HS-27A (cell line): ENCODE measurements at places on chromosomes 1 and 21.

DNA sequence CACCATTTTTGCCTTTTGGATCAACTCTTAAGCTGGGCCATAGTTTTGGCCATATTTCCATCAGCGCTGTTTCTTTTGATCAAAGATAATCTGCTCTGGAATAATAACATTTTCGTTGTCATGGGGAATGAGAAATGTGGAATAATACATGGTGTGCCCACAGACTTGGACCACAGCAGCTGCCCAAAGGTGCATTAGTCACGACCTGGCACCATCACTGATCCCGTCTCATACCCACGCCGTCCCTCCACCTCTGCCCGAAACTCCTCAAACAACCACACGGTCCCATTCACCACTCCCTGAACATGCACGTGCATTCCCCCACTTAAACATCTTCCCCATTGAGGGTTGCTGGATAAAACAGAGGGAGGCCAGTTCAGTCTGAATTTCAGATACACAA is 76.9 kb downstream of the SLC66A1 start:
- DNase-seq = no peak

DNA sequence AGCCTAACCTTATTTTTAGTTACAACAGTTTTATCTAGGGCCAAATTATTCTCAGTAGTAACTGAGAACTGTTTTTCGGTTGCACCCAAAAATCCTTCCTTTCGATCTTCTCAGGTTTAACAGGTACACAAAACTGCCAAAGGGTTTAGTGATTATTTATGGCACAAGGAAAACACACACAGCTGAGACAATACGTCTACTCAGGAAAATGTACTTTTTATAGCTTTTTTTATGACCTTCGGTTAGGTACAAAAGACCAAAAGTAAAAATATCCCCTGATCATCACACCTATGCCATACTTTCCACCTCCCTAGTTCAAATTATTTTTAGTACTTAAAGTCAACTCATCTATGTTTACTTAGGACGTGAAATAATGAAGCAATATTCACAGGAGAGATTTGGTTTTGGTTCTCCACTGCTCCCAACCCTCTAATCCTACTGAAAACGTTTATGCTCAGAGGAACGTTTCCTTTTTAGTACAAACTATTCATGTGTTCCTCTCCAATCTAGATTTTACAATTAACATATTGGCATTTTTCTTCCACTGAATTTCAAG is 48.7 kb downstream of the TTLL7 start:
- DNase-seq = no peak

- DNase-seq = no peak
Measured at GRCh38 chr1:2050793-2051682, 827 bp downstream of the PRKCZ start.

DNA sequence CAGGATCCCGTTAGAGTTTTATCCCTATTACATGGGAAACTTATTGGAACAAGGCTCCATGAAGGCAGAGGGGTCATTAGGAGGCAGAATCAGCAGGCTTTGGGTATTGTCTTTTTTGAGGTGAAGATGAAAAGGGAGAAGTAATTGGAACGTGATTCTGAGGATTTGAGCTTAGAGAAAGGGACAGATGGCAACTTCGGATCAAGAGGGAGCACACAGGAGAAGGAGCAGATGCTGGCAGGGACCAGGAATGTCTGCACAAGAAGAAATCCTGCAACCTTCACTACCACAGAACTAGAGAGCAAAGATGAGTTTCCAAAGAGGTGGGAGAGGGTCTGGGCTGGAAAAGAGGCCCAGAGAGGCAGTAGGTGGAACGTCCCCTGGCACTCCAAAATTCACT is 202.8 kb downstream of the RRAGC start:
- DNase-seq = no peak

DNA sequence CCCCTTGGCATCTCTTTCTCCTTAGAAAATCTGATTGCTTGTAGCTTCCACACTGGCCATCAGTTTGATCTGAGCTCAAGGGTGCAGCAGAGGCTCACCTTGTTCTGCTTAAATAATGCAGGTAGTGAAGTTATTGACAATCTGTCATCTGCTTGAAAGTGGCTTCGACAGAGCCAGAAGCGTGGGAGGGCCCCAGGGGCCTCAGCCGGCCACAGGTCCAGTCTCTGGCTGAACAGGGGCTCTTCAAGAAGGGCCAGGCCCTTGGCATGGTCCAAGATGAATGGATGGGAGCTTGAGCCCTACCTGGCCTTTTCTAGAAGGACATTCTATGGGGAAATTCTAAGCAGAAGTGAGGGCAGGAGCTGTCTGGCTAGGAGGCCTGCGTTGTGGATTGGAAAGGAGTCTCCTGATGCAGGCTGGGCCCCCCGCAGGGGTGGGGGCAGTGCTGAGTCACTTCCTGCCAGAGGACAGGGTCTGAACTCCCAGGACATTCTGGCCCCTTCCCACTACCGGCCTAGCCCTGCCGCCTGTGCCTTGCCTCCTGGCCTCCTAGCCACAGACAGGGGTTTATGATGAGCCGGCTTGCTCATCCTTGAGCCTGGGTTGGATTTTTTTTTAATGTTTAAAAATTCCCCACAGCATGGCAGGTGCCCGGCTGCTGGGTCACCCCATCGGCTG is 162.3 kb upstream of the VAMP3 start:
- no peak for DNase-seq

- DNase-seq = no peak
Measured at GRCh38 chr1:70153739-70154138, 51.6 kb downstream of the LRRC40 start.

- DNase-seq = no peak
Measured at GRCh38 chr1:85198864-85199263, 2.0 kb downstream of the SYDE2 start.

- DNase-seq = no peak
Measured at GRCh38 chr1:7878027-7878426, 25.2 kb upstream of the UTS2 start.

DNA sequence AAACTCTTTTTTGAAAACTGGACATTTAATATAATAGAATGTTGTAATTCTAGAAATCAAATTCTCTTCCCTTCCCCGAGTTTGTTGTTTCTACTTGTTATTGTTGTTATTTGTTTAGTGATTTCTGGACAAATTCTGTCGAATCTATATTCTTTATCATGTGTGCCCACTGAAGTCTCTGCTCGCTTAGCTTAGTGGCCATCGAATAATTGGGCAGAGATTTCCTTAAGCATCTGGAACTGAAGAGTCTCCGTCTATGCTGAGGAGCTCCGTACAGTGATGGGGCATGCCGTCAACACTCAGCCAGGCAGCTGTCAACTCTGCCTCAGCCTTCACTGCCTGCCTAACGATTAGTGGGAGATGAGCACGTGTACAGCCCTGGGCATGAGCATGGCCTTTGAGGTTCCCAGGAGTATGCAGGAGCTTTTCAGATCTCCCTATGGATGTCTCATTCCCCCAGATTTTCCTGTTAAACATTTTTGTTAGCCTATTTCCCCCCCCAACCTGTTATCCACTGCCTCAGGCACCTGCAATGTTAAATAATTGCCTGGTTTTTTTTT is 66.8 kb downstream of the SLX9 start:
- no peak for DNase-seq

GRCh38 chr1:93114391-93114790 is 35.3 kb downstream of the MTF2 start:
- DNase-seq = no peak

- no peak for DNase-seq
Measured at GRCh38 chr1:76033800-76034475, 40.6 kb upstream of the ST6GALNAC3 start.
